ENCODE measurements at places on chromosomes 13 and 19.

DNA sequence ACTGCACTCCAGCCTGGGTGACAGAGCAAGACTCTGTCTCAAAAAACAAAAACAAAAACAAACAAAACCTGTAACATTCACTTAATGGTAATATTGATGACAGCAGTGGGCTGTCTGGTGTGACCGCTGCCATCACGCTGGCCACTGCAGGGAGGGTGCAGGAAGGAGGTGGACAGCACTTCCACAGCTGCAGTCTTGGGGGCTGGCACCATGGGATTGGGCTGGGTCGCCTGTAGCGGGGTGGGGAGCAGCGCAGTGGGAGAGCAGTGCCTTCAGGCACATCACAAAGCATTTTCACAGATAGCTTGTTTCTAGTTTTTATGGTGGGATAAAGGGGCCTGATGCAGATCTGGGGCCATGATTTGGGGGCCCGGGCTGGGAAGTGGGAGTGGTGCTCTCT lies 5.3 kb downstream of the IGFL4 start:
- DNase-seq: no peak

DNA sequence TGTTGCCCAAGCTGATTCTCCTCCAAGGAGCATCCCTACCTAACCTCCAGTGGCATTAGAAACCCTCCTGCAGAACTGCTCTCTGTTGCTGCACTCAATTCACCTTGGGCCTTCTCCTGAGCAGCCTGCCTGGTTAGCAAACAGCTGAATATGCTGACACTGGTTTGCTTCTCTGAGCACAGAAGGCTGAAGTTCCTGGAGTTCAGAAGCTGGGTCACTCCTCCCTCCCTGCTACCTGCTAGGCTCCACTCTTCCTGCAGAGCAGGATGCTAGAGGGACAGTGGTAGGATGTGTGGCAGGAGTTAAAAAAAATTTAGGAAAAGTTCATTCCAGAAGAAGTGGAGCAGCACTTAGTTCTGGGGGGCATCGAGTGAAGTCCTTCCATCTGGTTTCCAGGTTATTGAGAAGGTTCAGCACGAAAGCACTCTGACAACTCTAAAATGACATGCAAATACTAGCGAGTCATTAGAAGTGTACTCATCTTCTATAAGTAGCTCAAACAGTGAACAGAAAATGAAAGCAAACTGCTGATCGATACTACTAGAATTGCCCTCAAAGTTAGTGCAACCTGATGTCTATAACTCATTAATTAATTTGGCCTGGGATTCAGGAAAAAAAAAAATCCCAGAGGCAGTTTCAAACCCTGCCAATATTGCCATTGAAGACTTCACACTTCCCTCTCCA lies 293.7 kb downstream of the POU4F1 start:
- DNase-seq: no peak

GRCh38 chr13:95541308-95541707 lies 11.2 kb upstream of the CLDN10 start:
- no peak for DNase-seq

DNA sequence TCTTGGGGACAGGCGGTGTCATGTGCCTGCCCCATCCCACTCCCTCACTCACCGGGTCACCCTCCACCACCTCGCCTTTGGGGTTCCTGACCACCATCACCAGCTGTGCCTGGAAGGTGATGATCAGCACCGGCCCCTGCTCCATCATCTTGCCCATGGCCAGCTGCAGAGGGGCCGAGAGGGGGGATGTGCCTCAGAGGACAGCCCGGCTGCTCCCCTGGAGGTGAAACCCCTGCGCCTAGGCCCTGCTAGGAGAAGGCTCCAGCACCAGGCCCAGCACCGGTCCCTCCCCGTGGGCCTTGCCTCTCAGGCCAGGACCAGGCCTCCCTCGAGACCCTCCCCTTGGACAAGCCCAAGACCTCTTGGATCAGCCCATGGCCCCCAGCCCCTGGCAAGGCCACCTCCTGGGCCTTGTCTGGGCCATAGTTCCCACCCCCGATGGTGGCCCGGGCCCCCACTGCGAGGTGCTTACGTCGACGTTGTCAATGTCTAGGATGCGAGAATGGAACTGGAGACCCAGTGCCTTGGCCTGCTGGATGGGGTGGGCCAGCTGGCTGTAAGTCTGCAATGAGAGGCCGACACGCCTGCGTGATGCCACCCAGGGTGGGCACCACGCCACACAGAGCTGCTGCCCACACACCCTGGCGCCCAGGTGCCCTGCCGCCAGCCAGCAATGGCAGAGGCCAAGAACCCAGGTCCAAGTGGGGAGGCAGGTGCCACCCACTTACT lies 1.8 kb upstream of the CTXN1 start:
- DNase-seq: no peak

DNA sequence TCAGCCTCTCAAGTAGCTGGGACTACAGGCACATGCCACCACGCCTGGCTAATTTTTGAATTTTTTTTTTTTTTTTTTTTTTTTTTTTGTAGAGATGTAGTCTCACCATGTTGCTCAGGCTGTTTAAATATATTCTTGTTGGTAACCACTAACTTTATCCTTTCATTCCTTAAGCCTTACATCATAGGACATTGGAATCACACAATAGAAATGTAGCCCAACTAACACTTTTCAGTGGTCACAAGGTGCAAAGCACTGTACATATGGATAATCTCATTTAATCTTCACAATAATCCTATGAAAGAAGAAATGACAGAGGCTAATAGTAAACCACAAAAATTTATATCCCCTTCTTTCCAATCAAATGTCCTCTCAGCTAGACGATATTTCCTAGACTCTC lies 417.8 kb upstream of the DACH1 start:
- DNase-seq: no peak

DNA sequence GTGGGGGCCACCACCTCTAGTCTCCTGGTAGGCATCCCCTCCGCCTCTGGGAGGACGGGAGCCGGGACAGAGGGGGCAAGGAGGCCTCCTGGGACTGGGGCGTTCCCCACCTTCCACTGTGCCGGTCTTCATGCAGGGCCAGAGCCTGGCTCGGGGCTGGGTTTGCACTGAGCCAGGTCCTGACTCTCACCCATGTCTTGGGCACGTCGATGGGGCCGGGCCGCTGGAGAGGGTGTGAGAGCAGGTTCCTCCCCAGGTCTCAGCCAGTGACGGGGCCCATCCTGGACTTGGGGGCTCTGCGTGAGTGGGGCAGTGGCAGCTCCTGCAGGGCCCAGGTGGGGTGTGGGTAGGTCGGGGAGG lies 26.6 kb downstream of the ATP11A start:
- DNase-seq: no peak

DNA sequence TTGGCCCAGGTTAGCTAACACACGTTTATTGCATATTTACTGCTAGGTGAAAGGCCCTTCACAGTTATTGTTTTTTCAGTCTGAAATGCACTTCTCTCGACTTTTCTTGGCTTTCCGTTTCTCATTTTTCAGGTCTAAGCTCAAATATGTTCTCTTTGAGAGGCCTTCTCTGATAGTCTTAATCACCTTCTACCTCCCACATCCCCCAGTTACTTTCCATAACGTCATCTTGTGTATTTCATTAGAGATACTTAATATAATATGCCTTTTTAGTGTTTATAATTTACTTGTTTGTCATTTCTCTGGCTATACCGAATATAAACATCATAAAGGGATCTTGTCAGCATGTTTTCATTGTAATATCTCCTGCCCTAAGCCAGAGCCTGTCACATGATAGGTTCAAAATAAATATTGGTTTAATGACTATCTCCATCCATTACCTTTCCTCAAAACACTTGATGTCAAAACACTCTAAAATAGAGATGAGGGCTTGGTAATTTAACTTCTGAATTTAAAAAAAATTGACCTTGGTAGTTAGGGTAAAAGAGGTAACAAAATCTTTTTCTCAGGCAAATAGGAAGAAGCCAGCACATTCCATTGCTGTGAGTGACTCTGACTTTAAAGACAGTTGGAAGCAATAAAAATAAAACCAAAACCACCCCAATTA lies 168.6 kb upstream of the RFC3 start:
- no peak for DNase-seq

DNA sequence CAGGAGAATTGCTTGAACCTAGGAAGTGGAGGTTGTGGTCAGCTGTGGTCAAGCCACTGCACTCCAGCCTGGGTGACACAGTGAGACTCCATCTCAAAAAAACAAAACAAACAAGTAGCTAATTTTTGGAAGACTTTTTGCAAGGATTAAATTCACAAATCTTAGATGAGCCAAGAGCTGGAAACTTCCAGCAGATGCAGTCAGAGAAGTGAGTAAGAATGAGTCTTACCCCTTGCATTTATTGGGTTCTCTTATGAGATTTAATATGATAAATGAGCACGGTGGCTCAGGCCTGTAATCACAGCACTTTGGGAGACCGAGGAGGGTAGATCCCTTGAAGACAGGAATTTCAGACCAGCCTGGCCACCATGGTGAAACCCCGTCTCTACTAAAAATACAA lies 44.9 kb upstream of the NBEA start:
- no peak for DNase-seq

GRCh38 chr19:56671613-56671994 lies at the start of gene ZNF835:
Gene ZNF835 (minus strand): TSS chr19:56671757. CDS start chr19:56665198, 6,559 bp downstream.
- peak; percentile 70 for DNase-seq
